ENCODE measurements at places on chromosomes 12 and 14.
A peak's percentile ranks its signal among the peaks of the same experiment; 100 is the strongest.

- no peak for DNase-seq
Measured at GRCh38 chr12:80282761-80283160, 161.3 kb upstream of the PTPRQ start.

DNA sequence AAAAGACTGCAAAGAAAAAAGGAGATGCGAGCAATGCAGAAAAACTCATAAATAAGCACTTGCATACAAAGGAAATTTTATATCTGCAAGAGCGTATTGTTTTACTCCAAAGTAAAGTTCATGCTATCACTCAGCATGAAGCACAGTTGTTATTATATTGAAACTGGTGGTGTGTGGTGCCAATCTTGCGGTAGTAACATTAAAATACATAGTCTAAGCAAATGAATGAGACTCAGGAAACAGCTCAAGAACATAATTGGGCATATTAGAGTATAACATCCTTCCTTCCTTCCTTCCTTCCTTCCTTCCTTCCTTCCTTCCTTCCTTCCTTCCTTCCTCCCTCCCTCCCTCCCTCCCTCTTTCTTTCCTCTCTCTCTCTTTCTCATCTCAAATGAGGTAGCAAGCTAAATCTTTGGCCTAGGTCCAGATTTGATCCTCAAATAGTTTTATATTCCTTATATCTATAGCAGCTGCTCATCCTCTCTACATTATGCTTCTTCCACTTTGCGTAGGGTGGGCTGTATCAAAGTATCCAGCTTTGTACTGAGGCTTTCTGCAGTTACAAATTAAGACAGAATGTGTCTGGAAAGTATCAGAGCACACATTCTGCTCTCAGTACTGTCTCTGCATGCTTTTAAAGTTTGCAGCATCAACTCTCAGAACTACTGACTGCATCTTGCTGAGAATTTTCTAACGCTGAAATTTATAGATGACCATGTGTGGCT lies 718.3 kb downstream of the RERGL start:
- DNase-seq, result no peak

- DNase-seq, result no peak
Measured at GRCh38 chr14:56357428-56357827, 222.2 kb upstream of the TMEM260 start.

DNA sequence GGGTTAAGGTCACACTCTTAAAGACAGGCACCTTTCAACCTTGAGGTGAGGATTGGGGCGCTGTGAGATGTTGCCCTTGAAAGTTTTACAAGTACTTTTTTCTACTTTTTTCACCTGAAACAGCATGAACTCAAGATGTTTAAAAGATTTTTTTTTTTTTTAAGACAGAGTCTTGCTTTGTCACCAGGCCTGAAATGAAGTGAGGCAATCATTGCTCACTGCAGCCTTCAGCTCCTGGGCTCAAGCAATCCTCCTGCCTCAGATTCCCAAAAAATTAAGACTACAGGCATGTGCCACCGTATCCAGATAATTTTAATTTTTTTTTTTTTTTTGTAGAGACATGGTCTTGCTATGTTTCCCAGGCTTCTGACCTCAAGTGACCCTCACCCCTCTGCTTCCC lies 243.9 kb downstream of the DIO2 start:
- DNase-seq, result no peak

- no peak for DNase-seq
Measured at GRCh38 chr12:53232646-53233461, 845 bp upstream of the RARG start.

DNA sequence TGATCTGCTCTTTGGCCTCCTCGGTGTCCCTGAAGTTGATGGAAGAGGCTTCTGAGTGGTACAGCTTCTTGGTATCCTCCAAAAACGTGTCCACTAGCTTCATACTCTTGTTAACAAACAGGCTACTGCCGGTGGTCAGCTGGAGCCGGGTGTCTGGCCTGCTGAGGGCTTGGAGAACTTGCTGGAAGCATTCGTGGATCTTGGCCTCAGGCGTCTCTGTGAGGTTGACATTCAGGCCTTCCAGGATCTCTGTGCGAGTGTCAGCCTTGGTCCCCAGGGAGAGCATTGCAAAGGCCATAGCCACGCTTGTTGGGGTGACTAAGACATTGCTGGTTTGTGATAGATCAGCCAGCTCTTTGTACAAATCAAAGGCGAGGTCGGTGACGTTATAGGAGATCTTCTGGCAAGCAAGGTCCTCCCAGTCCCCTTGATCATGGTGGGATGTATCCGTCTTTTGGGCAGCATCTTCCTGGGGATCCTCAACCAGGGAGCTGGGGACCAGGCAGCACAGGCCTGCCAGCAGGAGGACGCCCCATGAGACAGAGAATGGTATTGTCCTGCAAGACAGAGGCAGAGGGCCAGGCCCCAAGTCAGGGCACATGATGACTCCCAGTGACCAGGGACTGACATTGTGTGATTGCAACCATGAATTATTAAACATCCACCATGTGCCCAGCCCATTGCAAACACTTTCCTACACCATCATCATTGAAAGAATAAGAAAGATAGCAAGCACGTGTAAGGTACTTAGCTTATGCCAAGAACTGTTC lies 22.1 kb downstream of the SERPINA1 start:
- DNase-seq, result no peak

DNA sequence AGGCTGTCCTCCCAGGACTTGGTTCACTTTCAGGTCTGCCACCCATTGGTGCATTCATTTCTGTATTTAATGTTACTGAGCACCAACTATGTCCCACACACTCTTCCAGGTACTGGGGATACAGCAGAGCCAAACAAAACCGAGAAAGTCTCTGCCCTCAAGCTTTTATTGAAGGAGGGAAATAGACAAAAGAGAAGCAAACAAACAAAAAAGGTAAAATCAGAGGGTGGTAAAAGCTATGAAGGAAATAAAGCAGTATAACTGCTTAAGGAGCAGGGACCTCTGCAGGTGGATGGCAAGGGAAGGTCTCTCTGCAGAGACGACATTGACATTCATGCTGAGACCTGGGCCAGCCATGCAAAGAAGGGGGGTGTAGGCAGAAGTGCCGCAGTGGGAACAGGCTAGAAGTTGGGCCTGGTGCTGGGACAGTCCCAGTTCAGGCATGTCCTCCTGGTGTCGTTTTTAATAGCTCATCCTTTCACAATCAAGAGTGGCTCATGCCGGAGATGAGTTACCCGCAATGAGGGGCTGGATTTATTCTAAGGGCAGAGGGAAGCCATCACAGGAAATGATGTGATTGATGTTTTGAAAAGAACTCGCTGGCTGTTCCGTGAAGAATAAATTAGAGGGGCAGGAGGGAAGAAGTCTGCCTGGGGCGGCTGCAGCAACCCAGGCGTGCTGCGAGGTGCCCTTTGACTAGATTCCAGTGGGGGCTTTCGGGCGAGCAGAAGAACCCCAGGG lies 72.8 kb downstream of the IRF2BPL start:
- DNase-seq, result no peak

DNA sequence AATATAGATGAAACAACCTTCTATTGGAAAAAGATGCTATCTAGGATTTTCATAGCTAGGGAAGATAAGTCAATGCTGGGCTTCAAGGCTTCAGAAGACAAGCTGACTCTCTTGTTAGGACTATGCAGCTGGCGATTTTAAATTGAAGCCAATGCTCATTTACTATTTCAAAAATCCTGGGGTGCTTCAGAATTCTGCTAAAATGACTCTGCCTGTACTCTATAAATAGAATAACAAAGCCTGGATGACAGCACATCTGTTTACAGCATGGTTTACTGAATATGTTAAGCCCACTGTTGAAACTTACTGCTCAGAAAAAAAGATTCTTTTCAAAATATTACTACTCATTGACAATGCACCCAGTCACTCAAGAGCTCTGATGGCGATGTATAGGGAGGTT lies 155.1 kb downstream of the PIK3C2G start:
- DNase-seq, result no peak

GRCh38 chr12:122981036-122981471 lies 573 bp downstream of the ARL6IP4 start:
- no peak for DNase-seq

- DNase-seq, result no peak
Measured at GRCh38 chr14:23154964-23155587, 28.4 kb downstream of the SLC7A8 start.

- DNase-seq, result no peak
Measured at GRCh38 chr12:124667506-124668326, 100.3 kb upstream of the NCOR2 start.

GRCh38 chr12:131943876-131944275 lies 5.9 kb upstream of the EP400 start:
- DNase-seq, result no peak

- DNase-seq, result no peak
Measured at GRCh38 chr12:98903875-98904274, 258.8 kb downstream of the APAF1 start.

DNA sequence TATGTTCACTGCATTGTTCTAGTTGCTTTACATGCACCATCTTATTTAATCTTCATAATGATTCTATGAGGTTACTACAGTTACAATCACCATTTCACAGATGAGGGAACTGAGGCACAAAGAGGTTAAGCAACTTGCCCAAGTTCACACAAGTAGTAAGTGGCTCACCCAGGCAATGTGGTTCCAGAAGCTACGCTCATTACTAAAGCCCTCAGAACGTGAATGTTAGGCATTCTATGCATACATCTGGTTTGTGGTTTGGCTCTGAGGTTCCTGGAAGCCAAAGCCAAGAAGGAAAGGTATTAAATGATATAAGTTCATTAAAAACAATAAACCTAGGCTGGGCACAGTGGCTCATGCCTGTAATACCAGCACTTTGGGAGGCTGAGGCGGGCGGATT lies 14.4 kb upstream of the VRTN start:
- no peak for DNase-seq

DNA sequence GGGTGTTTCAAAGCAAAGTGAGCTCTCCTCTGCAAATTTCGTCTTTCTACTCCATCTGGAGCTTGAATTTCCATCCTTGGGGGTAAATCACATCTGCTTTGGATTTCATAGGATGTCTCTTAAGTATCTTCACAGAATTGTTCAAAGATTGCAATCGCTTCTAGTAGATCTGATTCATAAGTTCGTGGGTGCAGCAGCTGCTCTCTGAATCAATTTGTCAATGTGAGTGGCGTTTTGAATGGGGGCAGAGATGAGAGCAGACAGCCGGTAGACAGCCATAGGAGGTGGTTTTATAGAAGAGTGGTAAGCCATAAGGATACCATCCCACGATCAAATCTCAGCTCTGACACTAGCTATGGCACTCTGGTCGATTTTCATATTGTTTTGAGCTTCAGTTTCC lies 146.0 kb upstream of the RPH3A start:
- DNase-seq, result no peak

GRCh38 chr12:106037524-106038298 lies 101.0 kb downstream of the NUAK1 start:
- DNase-seq, result no peak

DNA sequence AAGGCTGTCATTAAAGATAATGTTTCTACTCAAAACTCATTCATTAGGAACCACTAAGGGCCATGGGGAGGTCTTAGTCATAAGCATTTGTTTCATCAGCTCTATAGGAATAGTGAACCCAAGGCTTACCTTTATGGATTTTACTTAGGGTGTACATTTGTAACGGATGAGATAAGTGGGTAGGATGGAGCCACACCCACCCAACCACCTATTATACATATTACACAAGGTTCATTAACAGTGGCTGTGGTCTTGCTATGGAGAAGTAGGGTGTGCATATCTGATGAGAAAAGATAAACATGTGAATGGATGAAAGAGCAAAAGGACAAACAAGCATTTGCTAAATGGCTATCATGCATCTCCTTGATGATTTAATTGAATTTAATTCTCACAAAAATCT lies 39.6 kb upstream of the ITPR2 start:
- DNase-seq, result no peak

DNA sequence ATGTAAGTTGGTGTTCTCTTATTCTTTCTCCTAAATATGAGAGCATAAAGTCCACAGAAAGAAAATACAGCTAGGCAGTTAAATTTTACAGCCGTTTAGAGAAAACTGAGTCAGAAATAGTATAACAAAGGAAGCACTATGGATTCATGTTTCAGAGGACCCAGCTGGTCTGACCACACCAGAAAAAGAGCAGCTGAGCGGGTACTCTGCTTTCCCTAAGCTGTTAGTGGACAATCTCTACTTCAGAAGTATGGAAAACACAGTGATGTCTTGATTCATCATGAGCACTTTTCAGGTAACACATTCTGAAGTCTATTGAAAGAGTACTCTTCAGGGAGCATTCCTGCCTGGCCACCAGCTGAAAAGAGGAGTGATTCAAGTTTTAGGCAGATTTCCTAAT lies 12.4 kb downstream of the PPM1H start:
- no peak for DNase-seq

DNA sequence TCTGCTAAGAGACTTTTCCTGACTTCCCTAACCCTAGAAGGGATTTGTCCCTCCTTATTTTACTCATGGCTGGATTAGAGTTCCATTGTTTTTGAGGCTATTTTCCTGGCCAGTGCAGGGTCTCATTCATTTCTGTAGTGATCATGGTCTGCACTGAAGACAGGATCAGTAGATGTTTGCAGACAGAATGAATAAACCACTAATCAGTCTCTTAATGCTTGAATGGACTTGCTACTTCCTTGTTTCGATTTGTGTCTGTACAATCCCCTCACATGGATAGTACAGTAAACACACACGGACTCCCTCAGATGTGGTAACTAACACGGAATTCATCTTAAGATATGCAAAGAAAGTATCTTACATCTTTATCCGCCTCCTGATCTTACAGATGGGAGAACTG lies 102.6 kb upstream of the PRB2 start:
- no peak for DNase-seq

- DNase-seq, result no peak
Measured at GRCh38 chr12:47964106-47964728, 821 bp downstream of the TMEM106C start.

DNA sequence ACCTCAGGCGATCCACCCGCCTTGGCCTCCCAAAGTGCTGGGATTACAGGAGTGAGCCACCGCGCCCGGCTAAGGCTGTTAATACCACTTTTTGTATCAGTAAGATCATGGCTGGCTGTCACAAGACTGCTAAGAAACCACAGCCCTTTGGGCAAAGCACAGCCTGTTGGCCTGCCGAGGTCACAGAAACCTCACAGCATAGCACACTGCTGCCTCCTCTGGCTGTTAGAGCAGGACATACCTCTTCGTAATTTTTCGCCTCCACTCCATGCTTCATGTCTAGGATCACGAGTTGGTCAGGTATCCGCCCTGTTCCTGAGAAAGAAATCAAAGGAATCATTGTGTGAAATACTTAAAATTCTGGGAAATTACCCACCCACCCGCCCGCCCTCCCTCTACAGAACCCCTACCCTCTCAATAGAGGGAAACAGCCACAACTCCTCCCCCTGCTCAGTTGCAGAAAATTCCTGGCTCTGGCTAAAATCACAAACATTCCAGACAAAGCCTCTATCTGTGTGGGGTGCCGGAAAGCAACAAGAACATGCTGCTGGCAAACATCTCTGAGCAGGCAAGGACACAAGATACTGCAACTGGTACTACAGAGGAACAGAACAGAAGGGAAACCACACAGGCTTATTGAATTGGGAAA lies 20.7 kb upstream of the NEK9 start:
- DNase-seq, result peak; percentile 29
